ENCODE measurements at places on chromosomes 2 and 18.

DNA sequence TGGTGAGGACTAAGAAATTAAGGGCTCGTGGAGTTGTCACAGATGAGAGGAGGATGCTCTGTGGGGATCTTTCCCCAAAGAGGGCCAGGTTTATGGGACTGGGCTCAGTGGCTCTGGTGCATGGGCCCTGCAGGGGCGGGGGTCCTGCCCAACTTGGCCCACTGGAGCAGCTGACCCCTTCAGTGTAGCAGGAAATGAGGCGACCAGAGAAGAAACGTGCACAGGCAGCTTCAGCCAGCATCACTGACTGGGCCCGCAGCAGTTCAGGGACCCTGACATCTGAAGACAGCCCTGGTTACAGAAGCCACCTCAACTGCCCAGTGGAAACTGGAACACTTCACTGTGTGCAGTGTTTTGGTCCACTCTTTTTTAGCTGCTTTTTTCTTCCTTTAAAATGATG is 72.8 kb downstream of the EMILIN2 start:
- no peak for DNase-seq

DNA sequence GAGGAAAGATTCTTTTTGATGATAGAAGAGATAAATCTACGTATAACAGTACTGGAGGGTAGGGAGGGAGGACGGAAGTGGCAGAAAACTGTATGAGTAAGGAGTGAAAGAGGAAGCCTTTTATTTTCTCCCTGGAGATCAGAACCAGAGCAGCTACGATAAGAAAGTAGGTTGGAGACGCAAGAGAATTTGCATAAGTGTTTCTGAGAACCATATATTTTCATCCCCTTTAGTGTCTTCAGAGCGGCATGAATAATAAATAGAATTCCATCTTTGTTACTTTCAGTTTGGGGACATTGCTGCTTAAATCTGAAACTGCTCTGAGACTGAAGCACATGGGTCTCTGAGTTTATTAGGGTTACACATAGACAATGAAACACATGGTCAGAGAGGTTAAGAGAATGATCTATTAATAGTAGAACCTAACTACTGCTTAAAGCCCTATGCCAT is 230.2 kb upstream of the TNP1 start:
- DNase-seq, result no peak

DNA sequence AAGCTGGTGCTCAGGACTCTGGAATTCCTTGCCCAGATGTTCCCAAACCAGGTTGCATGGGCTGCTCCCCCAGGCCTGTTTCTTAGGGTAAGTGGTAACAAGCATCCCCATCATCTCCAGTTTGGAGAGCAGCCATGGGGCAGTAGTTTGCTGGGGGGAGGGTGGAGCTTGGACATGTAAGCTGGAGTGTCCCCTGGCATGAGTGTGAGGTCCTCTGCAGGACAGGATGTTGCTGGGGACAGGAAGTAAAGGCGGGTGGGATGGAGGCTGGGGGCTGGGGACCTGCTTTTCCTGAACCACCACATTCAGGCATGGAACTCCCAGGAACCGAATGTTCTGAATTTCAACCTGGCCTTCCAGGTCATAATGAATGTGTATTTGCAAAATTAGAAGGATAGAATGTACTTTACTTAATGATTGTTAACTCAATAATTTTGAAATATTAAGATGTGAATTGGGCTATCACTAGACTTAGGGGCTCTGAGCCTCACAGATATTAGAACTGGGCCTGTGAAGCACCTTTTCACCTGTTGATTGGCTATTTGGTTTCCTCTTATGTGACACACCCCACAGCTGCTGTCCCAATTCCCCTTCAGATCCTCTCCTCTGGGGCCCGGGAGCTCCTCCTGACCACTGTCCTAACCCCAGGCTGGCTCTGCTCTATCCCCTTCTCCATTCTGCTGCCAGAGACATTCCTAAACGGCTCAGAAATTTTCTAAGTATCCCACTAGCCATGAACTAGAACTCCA is 66.4 kb upstream of the EPAS1 start:
- DNase-seq, result no peak

GRCh38 chr2:175181877-175182308 is 383 bp upstream of the ATP5MC3 start:
- no peak for DNase-seq

DNA sequence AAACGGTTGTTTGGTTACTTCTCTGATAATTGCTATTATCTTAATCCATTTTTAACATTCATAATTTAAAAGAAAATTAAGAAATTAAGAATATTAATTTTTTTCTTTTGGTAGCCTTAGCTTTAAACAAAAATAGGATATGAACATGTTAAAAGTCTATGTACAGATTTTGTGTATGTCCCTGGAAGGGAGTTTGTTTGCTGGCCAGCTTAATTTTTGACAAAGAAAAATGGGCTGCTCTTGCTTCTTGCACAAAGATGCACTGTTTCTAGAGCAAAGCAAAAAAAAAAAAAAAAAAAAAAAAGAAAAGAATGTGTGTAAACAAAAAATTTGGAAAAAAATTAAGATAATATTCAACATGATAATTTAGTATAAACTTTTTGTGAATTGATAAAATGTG is 1.3 kb downstream of the RFTN2 start:
- DNase-seq, result no peak

- no peak for DNase-seq
Measured at GRCh38 chr2:106904242-106904641, 18.3 kb upstream of the ST6GAL2 start.

DNA sequence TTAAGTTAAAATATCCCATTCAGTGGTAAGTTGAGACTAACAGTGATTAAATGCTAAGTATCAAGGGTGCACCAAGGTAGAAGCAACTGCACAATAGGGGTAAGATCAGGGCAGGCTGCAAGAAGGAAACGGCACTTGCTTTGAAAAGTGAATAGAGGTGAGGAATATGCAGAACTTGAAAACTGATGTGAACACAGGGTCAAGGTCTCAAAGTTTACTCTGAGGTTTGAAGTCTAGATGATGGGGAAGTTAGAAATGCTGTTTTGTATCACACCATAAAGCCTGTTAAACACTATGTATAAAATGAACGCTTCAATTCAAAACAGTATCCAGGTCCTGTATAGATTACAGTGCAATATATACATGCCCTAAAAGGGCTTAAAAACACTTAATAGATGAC is 50.8 kb downstream of the GRB14 start:
- no peak for DNase-seq

- DNase-seq, result no peak
Measured at GRCh38 chr2:71940695-71941094, 207.0 kb downstream of the CYP26B1 start.

GRCh38 chr2:171178993-171179392 is 18.3 kb upstream of the TLK1 start:
- no peak for DNase-seq

DNA sequence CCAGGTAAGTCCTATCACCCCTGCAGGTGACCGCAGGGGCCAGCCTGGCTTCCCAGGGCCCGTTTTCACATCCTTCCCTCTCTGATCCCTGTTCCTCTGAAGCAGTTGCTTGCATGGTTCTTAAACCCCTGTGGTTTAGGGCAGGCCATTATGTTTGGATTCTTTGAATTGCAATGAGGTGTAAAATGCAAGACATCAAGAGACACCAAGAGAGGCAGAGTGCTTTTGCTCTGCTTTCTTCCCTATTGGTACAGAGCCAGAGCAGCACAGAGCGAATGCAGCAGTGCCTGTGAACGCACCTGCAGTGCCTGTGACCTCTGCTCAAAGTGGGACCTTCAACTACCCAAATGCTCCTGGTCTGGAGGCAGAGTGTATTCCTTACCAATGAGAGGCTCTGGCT is 7.6 kb downstream of the RFX8 start:
- DNase-seq, result no peak

DNA sequence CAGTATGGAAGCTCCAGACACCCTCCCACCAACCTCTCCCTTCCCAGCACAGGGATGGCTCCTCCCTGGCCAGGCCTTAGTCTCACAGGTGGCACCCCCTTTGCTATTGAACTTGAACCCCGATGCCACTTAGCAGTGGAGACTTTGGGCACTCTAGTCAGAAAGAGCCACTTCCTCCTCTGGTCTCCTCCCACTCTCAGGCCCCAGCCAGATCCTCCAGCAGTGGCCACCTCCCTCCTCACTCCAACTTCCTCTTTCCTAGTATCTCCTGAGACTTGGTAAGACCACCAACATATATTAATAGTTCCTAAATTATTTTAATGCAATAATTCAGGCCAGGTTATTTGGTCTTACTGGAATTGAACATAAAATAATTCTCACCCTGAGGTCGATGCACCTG is 437.2 kb upstream of the ID2 start:
- no peak for DNase-seq

GRCh38 chr2:111678161-111678560 is 205.8 kb downstream of the ANAPC1 start:
- DNase-seq, result no peak

- no peak for DNase-seq
Measured at GRCh38 chr2:239462191-239462515, 61.3 kb upstream of the HDAC4 start.

- no peak for DNase-seq
Measured at GRCh38 chr2:189659734-189660133, 1.5 kb upstream of the ASNSD1 start.

GRCh38 chr2:237870126-237870525 is 10.7 kb downstream of the RAMP1 start:
- no peak for DNase-seq

- DNase-seq, result no peak
Measured at GRCh38 chr2:20467789-20468548, 21.1 kb downstream of the RHOB start.

DNA sequence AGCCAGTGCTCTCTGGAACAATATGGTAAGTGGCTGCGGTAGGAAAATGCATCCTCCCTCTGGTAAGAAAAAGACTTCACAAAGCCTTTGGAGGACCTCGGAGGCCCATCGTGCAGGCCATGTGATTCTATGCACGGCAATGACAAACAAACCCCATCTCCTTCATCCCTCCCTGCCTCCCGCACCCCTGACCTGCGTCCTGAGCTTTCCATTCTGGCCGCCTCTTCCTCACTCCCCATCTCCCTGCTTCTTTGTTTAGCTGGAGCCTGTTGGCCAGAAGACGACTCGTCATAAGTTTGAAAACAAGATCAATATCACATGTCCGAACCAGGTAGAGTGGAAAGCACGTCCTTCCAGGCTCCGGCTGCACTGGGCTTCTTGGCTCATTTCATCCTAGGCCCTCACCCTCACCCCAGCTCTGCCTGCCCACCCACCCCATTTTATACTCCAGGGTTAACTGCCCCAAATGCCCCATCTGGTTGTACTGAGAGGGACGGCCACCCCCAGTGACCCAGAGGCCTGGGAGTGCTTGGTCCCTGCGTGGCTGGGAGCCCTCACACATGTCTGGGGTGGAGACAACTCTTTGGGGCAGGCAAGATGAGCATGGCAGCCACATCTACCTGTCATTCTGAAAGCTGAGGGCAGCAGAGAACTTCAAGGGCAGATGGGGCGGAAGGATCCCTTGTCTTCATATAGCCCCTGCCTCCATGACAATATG is 94.0 kb downstream of the PLB1 start:
- DNase-seq, result no peak

GRCh38 chr18:33664241-33664874 is 86.3 kb downstream of the ASXL3 start:
- no peak for DNase-seq

GRCh38 chr2:1690056-1690775 is 54.1 kb downstream of the PXDN start:
- no peak for DNase-seq
